NCI-H460 (cell line): ENCODE measurements at places on chromosomes 4 and X.

DNA sequence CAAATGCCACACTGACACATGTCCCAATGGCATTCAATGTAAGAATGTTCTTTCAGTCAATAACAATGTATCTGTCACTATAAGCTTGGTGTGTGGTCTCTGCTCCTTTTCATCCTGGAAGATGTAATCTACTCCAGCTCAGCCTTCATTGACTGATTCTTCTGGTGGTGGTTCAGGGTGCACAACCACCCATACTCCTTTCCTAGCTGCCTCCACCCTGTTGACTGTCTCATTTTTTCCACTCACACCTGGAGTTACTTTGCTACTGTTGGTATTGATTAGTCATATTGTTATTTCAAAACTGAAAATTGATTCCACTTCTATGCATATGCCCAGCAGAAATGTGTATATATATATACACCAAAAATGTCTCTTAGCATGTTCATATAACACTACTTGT, 140.5 kb downstream of the ASB9 start:
- DNase-seq = no peak

GRCh38 chr4:172143605-172144314, 330.6 kb downstream of the GALNTL6 start:
- no peak for DNase-seq

DNA sequence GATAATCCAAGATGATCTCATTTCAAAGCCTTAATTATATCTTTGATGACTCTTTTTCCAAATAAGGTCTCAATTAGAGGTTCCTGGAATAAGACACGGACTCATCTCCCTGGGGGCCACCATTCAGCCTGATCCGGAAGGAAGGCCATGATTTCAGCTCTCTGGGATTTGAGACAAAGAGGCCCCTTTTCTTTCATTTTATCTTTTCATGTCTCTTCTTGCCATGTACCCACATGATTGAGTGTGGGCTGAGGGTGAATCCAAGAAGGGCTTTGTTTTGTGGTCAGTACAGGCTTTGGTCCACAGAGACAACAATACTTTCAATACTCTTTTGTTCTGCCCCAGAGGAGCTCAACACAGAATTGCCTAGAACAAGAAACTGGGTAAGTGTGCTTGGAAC, 261.2 kb downstream of the TRIML1 start:
- DNase-seq = no peak

DNA sequence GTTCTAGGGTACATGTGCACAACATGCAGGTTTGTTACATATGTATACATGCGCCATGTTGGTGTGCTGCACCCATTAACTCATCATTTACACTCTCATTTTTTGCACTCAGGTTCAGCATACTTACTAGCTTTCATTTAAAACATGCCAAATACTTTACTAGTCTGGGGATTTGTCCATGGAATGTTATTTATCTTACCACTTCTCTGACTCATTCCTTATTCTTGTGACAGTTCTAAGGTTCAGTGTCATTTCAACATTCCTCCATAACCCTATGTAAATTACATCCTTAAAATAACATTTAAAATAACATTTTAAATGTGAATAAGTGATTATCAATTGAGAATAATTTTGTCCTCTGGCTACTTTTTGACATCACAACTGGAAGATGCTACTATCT, 19.5 kb upstream of the SYTL5 start:
- no peak for DNase-seq

GRCh38 chr4:2875556-2875955, 31.9 kb downstream of the ADD1 start:
- DNase-seq = no peak

DNA sequence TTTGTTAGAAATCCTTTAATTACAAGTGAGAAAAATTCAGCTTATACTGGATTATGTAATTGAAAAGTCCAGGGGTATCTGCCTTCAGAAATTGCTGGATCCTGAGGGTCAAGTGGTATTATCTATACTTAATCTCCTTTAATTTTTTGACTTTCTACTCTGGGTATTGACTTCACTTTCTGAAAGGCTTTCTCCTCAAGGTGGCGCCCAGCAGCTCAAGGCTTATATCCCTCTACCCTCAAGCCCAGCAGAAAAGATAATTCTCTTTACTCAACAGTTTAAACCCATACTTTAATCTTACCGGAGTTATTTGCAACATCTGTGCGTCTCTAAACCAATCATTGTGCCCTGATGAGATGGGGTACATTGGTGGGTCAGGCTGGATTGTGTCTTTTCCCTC, 129.5 kb downstream of the LARP7 start:
- no peak for DNase-seq

DNA sequence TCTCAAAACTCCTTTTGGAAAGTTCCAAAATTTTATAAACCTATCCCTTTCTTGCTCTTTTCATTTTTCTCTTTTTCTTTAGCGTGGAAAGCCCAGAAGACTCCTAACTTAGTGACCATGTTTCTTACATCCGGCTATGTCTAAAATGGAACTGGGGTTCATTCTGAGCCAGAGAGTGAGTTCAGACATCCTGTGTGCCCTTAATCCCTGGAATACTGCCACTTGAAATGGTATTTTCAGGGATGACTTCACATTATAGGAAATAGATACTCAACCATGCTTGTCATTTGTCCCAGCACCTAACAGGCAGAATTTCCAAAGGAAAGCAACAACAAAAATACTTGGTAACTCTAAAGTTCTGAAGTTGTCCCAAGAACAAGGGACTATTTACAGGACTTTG, 379.6 kb downstream of the ARHGAP24 start:
- DNase-seq = no peak

DNA sequence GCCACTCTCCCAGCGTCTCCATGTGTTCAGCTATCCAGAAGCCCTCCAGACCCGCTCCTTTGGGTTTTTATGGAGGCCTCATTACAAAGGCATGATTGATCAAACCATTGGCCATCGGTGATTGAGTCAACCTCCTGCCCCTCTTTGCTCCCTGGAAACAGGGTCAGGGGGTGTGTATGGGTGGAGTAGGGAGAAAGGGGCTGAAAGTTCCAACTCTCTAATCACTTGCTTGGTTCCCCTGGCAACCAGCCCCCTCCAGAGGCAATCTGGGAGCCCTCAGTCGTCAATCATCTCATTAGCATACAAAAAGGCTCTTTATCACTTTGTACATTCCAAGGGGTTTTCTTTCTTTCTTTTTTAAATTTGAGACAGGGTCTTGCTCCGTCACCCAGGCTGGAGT, 2.3 kb downstream of the TRIM2 start:
- no peak for DNase-seq

DNA sequence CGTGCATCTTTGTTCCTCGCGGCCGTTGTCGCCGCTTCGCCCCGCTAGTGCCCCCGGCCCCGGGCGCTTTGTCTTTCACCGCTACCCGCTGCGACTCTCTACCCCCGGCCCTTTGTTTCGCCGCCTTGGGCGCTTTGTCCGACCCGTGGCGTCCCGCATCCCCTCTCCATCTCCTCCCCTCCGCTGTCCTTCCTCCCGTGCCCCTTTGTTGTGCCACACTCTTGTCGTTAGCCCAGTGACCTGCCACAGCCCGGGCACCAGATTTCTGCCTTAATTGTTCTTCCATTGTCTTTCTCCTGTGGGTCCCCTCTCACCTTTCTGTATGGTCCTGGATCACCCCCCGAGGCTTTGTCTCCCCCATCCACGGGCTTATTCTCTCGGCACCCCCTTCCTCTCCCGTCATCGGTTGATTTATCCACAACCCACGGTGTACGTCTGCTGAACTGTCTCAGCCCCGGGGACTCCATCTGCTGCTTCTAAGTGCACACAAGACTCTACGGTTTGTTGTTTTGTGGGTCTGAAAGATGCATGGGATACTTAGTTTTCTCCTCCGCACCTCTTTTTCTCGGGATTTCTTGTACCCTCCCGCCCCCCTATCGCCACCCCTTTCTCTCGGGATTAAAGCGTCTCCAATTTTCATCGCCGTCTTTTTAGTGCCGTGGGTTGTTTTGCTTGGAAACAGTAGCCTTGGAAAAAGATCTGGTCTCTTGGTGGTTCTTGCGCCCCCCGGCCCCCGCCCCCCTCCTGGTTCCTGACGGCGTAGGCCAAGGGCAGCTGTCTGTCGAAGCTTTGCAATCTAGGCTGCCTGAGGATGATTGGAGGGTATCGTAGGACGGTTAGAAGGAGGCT, 783 bp downstream of the RBPJ start:
- DNase-seq = no peak

GRCh38 chr4:64911846-64912245, 502.6 kb upstream of the TECRL start:
- no peak for DNase-seq

DNA sequence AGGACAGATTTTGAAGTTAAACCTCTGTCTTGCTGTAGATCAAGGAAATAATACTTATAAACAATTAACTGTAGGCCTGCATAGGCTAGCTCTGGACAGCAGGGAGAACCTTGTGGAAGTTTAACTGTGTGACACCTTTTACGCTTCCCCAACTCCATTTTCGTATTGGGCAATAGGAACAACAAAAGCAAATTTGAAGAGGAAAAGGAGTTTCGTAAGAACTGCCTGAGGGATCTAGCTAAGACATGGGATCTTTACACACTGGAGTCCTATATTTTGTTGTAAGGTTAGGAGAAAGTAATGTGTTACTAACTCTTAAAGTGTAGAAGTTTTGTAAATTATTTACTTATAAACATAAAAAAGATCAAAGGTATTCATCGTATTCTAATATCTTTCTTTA, 324.9 kb upstream of the CASK start:
- DNase-seq = no peak

DNA sequence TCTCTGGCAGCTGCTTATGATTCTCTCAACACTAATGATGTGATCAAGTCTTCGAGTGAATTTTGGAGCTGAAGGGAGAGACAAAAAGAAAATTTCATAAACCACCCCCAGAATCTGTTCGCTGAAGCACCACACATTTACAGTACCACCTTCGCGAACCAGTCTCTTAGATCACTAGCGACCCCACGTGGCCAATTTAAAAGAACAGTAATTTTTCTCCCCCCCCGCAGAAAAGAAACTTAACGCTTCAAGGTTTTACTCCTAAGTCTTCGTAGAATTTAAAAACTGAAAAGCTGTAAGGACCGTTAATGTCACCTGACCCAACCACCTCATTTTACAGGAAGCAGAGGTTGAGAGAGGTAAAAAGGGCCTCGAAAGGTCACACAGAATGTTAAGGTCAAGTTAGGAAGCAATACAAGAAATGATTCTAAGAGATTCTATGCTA, 187.5 kb downstream of the QDPR start:
- no peak for DNase-seq

DNA sequence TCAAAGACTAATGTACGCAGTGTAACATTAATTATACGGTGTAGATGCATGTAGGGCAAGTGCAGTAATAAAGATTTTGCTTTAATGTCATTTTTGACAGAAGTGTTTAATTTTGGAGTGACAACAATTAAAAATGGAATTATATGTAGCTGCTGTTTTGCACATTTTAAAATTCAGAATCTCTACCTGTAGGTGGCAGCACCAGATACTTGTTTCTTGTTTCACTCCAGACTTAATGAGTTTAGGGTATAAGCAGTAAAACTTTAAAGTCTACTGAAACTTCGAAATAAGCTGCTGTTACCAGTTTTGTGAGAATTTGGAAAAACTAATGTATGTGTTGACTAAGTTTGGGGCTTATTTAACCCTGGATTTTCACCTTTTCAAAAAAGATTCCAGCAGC, 144.9 kb downstream of the POLA1 start:
- peak; percentile 29 for DNase-seq

DNA sequence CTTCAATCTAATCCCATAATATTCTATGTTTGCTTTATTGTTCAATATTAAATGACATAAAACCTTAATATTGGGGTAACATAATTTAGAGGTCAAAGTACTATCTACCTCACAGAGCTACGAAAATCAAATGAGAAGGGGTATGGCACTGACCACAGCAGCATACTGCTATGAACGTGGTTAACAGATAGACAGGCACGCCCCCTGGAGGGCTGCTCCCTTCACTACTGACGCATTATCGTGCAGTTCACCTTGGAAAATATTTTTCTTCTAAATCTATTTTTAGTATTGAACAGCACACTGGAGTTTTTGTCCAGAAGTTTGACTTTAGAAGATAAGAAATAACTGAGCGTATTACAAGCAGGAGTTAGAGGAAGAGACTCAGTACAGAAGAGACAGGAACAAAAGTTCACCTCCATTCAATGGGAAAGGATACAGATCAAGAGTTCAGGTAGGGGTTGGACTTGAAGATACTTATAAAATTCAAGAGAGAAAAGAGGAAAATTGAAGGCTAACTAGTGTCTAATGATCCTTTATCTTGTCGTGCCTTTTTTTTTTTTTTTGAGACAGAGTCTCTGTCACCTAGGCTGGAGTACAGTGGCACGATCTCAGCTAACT, 22.7 kb downstream of the MAP9 start:
- peak; percentile 45 for DNase-seq

GRCh38 chr4:134627366-134627765, 425.8 kb upstream of the PABPC4L start:
- no peak for DNase-seq

GRCh38 chr4:89582756-89583505, 254.0 kb downstream of the SNCA start:
- no peak for DNase-seq

- DNase-seq = no peak
Measured at GRCh38 chr4:156954587-156954986, 17.0 kb downstream of the PDGFC start.

GRCh38 chrX:18871970-18872369, 111.9 kb downstream of the PHKA2 start:
- DNase-seq = no peak

- DNase-seq = no peak
Measured at GRCh38 chrX:144566592-144566991, 680.7 kb upstream of the SPANXN1 start.

GRCh38 chrX:106404512-106404911, 207.3 kb upstream of the RADX start:
- no peak for DNase-seq

DNA sequence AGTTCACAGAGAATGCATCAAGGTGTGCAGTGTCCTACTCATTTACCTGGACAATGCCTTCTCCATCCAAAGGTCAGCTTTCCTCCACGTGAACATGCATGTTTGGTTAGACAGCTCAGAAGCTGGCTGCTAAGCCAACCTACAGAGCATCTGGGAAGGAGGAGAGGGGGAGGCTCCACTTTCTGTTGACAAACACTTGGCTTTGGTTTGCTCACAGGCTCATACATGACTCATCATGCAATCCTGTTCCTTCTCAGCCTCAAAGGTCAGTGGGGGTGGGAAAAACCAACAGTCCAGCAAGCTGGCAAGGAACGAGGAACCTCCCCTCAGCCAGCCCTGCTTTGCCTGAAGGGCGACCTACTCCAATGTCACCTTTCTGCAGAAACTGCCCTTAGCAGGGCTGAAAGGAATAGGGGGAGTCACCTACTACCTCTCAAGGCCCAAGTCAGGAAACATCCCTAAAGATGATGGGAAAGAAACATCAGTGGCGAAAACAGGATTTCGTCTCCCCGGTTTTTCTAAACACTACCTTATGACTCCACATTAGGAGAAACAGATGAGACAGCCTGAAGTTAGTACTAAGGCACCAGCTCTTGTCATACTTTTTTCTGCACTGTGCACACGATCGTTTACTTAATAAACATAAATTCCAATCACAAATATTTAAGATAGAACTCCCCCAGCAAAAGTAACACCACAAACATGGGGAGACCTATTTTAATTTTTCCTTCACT, 37.9 kb downstream of the RELL1 start:
- DNase-seq = peak; percentile 88
